Peyer's patch (tissue), 4 donors: ENCODE measurements at places on chromosomes 13 and 19. TPM values are rescaled to one million over a fixed set of nuclear protein-coding genes. Genes with fewer than 3 reads are reported as not detected.

The TJP3 gene
- 266 TPM for total RNA-seq

The COL5A3 gene
- 2.4 TPM for total RNA-seq

The FAM216B gene
- not detected for total RNA-seq

The MAG gene
- not detected for total RNA-seq

The THSD1 gene
- 5.0 TPM for total RNA-seq

The ZNF865 gene
- total RNA-seq: 18.9 TPM

The U2AF1L4 gene
- total RNA-seq: 32.2 TPM

The TMEM143 gene
- 8.6 TPM for total RNA-seq

The PCDH17 gene
- total RNA-seq: 2.2 TPM

The HDGFL2 gene
- 20.5 TPM for total RNA-seq

The DDA1 gene
- 37.2 TPM for total RNA-seq

The SIGLEC5 gene
- total RNA-seq: not detected

The DAND5 gene
- not detected for total RNA-seq

The ZNF528 gene
- 25.6 TPM for total RNA-seq

The RAB20 gene
- 60.5 TPM for total RNA-seq

The KBTBD7 gene
- 5.2 TPM for total RNA-seq

The ZNF677 gene
- 10.7 TPM for total RNA-seq

The HRC gene
- not detected for total RNA-seq

The FFAR2 gene
- 1.0 TPM for total RNA-seq

The ZNF850 gene
- total RNA-seq: 1.9 TPM

The LRCH1 gene
- 13.6 TPM for total RNA-seq

The SMAD9 gene
- total RNA-seq: 3.9 TPM

The SERTAD3 gene
- total RNA-seq: 12.1 TPM

The NFIC gene
- 59.9 TPM for total RNA-seq

The PRTN3 gene
- total RNA-seq: not detected

The ZNF571 gene
- total RNA-seq: 1.9 TPM

The KLK2 gene
- total RNA-seq: not detected

The GPC6 gene
- total RNA-seq: 1.6 TPM

The KLK4 gene
- total RNA-seq: not detected

The AKT2 gene
- total RNA-seq: 91.6 TPM

The CBLC gene
- total RNA-seq: 164 TPM

The ZSCAN4 gene
- total RNA-seq: not detected
